ENCODE measurements at places on chromosomes 4 and X.

DNA sequence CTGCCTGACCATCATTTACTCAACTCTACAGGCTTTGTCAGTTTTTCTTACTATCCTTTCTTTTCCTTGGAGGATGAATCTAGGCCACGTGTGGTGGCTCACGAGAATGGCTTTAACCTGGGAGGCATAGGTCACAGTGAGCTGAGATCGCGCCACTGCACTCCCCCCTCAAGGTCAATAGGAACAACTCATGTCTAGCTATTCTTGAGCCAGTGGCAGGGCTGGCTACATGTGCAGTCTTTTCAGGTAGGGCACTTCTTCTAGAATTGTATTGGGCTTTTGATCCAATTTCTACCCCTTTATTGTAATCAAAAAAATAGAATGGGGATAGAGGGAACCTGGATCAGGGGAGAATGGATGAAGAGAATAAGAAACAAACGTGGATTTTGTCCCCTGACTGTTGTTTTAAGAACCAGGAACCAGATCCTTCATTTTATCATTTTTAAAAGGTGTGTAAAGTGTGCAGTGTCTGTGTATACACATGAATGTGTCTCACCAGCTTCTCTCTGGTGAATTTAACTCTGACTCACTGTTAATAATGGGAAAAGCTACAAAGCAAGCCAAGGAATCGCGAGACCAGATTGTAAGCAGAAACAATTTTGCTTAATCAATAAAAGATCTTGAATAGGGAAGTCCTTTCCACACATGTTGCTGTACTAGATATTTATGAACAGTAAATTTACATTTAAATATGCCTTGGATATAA is 283.9 kb upstream of the GPC4 start:
- no peak for DNase-seq

- no peak for DNase-seq
Observed at GRCh38 chr4:166977596-166977995, 256.7 kb downstream of the SPOCK3 start.

DNA sequence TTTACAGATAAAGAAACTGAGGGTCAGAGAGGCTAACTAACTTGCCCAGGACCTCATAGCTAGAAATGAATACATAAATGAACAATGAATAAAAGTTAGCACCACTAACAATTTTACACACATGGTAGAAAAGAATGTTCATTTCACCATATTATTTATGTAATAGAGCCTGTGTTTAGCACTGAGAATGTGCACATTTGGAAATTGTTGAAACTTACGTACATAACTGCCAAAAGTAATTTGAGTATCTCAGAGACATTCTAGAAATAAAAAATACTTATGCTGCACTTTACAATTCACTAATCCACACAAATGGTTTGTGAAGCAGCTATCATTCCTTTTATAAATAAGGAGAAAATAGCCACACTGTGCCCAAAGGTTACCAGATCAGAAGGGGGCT is 9.9 kb downstream of the CASK start:
- DNase-seq = no peak

DNA sequence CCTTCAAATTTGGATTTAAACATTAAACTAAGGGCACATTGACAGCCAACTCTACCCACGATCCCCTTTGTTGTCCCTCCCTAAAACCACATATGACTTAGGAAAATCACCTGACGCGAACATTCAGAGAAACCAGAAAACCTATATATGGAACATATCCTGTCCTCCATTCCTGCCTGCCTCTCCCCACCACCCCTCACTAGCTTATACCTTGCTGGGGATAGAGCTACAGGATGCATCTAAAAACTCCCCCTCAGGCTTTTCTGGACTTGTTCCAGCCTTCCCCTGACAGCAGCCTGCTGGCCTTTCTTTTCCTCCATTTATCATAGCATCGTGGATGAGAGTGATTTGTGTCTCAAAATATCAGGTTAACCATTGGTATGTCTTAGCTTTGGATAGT is 8.8 kb downstream of the STK26 start:
- DNase-seq = no peak

DNA sequence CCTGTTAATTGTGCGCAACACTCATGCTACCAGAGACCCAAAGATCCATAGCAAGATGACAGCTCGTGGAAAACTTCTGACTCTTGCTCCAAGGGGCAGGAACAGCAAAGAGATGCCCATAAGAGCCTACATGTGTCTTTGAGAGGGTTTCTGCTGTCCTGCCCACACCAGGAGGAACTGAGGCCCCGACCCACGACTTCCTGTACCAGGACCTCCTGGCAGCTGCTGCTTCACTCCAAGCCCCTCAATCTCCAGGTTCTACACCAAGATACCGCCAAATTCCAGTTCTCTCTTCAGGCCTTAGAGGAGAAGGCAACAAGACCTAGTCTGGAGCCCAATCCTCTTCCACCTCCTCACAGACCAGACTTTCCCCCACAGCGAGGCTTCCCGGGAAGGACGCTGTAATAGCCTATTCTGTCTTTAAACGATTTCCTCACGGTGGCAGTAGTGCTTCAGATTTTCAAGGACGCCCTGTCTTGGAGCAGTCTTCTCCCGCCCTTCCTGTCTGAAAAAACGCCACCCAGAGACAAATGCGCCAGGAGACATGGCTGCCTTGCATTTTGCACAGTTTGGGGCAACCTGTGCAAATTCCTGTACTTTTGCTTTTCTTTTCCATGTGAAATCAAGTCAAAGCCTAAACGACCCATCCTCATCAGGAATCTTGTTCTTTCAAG is 230.2 kb upstream of the STK26 start:
- no peak for DNase-seq

- DNase-seq = no peak
Observed at GRCh38 chr4:127049526-127049925, 583.2 kb upstream of the INTU start.

GRCh38 chrX:153411255-153411987 is at the start of gene ZFP92:
ZFP92 (plus strand) TSS chrX:153411472; CDS start chrX:153418323, 6,851 bp downstream.
- DNase-seq = peak; percentile 3

DNA sequence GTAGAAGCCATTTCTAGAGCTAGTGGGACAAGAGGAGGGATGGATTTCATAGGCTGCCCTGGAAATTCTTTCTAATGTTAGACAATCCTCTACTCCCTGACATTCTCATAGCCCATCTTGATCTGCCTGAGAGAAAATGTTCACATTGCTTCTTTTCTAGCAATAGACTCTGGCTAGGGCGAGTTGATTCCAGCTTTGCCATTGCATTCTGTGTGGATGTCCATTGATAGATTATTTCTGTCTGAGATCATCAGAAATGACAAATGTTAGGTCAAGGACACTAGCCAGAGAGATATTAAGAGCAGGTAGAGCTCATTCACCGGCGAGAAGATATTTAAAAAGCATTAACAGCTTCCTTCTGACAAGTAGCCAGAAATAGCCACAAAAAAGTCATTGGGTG is 184.7 kb downstream of the LDB2 start:
- no peak for DNase-seq

- DNase-seq = no peak
Observed at GRCh38 chr4:86542319-86543027, 51.6 kb upstream of the PTPN13 start.

DNA sequence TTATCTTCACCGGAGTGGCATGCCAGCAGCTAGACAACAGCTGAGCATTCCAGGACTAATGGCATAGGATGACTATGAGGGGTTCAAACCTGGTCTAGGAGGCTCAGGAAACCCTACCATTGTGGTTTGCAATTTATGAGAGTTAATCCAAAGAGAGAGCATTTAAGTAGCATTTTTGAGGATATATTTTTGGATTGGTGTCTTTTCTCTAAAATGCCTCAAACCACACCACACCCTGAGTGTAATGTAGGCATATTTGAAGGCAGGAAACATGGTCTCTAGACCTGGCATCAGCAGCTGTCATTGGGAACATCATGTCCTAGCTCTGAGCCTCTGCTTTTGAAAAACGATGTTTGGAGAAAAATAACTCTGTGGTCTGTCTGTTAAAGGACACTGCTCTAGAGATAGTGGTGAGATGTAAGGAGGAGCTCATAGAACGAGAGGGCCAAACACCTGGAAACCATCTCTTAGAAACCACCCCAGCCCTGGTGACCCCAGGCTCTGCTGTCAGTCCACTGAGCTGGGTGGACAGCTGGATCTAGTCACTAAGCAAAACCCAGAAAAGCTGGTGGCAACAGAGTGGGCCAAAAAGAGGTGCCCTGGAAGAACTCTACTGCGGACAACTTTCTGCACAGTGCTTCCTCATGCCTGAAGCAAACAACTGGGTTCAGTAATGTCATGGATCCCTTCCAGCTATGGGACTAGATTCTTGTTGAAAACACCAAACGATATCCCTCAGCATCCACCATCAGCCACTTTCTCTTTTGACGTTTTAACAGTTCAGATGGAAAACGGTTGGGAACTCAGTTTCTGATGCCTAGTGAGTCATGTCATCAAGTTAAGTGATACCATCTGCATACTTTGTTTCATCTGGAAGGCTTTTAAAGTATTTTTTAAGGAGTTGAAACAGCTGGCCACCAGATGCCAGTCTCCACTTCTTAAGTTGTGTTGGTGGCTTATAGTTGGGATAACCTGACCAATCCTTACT is 100.2 kb upstream of the C1QTNF7 start:
- DNase-seq = no peak

DNA sequence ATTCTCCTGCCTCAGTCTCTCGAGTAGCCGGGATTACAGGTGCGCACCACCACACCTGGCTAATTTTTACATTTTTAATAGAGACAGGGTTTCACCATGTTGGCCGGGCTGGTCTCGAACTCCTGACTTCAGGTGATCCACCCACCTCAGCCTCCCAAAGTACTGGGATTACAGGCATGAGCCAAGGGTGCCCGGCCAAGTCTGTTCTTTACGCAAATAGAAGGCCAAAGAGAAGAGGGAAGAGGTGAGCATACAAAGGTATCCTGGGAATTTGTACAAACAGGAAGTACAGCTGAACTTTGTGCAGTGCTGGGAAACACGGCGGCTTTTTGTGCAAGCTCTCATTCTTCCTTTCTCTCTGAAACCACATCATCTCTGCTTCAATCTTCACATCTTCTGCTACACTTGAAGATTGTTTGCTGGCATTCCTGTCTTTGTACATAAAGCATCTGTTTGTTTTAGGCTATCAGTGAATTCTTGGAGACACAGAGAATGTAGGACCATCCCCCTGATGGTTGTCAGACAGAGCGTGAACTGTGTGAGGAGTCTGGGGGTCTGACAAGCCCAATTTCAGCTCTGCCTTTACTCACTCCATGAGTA is 71.9 kb upstream of the PRSS48 start:
- DNase-seq = no peak

All from activated T-cell treated with anti-CD3 and anti-CD28 coated beads for 48 hours (primary cell).